ENCODE measurements at places on chromosomes 2 and 18. TPM values are rescaled to one million over a fixed set of nuclear protein-coding genes. Genes with fewer than 3 reads are reported as not detected.

DNA sequence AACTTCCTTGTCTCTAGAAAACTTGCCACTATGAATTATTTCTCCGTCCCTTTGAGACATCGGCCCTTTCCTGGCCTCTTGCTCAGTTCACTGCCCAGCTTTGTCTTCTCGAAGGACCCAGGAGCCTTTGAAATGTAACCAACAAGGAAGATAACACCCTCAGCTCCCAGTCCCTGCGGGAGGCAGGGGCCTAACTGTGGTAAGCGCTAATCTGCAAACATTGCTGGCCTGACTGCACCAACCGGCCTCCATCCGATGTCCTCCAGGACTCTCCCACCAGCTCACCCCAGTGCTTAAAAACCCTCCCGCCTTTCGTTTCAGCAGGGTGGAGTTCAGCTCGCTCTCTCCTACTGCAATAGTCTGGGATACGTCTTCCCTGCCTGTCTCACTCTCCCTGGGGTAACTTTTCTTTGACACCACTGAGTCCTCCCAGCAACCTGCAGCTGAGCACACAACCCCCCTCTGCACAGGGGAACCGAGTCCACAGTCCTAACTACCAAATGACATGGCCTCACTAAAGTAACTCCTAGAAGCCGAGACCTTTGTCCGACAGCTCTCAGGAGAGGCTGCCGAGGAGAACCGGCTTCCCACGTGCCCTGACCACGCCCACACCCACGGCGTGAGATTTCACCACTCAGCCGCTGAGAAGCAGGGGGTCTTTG lies 76.1 kb downstream of the MBP start:
- DNase-seq: no peak

DNA sequence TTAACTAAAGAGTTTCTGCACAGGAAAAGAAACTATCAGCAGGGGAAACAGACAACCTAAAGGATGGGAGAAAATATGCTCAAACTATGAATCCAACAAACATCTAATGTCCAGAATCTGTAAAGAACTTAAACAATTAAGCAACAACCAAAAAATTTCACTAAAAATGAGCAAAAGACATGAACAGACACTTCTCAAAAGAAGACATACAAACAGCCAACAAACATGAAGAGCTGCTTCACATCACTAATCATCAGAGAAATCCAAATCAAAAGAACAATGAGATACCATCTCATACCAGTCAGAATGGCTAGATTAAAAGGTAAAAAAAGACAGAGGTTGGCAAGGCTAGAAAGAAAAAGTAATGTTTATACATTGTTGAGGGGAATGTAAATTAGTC lies 8.8 kb upstream of the GULP1 start:
- no peak for DNase-seq

GRCh38 chr2:201966691-201967438 lies 66.8 kb upstream of the FZD7 start:
- no peak for DNase-seq

DNA sequence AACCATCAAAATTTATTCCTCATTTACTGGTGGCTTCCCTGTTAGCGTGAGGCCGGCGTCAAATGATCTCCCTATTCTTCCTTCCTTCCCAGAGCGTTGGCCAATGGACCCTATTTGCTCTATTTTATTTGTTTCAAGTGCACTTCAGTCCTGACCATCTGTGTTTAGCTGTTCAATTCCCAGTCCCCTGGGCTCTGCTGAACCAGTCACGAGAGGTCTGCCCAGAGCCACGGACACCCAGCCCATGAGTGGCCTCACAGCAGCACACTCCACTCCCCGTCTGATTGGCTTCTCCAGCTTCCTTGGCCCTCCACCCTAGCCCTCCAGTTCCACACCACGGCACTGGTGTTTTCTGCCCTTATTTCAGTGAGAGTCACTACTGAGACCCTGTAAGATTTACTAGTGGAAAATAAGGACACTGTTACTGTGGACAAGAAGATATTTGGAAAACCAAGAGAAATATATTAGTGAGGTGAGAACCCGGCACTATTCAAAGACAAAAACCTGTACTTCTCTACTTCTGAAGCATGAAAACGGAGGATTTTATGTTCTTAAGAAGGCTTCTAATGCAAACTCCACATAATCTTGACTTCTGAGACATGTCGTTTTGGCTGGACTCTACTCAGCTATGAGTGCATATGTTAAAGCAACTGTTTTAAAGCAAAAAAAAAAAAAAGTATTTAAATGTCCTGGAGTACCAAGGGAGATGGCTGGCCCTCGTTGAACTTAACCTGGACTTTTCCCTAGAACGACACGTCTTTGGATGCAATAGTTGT lies 86.6 kb downstream of the COL6A3 start:
- no peak for DNase-seq

The HNMT gene
- polyA plus RNA-seq: 33.4 TPM

- DNase-seq: no peak
Observed at GRCh38 chr2:86675511-86676015, 44.5 kb upstream of the RMND5A start.

DNA sequence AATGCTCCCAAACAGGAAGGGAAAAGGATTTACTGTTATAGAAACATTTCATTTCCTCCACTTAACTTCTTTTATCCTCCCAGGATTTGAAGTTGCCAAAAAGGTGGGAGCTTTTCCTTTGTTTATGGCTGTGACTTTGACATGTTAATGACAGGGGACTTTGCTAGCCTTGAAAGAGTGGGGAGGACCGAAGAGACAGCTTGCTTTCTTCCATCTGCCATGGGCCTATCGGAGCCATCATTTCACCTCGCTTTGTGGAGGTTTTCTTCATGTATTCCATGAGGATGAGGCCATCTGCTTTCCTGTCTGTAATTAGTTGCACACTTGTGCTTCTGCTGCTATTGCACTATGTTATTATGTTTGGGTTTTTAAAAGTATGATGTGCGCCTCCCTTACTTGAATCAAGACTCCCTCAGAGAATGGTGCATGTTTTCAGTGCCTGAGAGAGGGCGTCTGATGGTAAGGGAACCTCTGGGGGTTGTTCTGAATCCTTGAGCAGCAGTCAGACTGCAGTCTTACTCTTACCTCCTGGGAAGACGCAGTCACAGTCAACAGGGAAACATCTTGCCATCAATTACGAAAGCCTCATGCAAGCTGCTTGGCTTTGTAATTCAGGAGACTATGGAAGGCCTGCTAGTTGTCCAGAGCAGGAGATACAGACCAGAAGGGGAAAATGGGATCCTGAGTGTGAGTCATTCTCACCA lies 173.3 kb upstream of the MGAT5 start:
- DNase-seq: peak; percentile 46

- DNase-seq: no peak
Observed at GRCh38 chr2:42979416-42979869, 187.1 kb upstream of the HAAO start.

The DNAH6 gene
- polyA plus RNA-seq: 0.14 TPM

The KIAA2012 gene
- 0.64 TPM for polyA plus RNA-seq

DNA sequence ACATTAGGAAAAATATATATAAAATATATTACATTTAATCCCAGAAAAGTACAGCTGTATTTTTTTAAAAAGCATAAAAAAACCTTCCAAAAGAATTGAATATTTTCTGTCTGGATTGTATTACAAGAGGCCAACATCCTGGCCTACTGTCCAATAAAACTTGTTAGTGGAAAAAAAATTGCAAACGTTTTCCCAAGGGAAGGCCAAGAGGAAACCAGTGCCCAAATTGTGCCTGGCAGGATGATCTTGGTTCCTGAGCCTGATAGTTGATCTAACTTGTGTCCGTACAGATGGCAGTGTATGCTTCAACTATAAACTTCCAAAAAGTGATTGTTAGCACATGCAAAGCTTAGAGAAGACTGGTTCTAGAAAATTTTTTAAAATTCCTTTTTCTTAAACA lies 90.6 kb upstream of the LPIN2 start:
- DNase-seq: no peak

The KATNAL2 gene
- polyA plus RNA-seq: 6.5 TPM

The TMSB10 gene
- not detected for polyA plus RNA-seq

DNA sequence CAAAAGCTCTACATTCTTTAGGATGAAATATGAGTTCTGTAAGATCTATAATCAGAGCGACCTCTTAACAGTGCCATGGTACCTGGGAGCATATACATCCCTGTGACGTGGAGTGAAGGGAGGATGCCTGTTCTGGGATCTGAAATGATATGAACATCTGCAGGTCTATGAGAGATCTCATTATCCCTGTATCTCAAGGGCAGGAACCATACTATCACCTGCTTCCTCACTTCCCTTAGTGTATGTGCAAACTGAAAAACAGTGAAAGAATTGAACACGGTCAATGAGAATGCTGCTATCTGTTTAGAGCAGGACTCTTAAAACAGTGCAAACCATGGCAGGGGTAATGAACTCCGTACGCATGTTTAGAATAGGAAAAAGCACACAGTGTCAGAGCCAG lies 364.0 kb downstream of the LPIN1 start:
- DNase-seq: no peak

All from muscle of arm (tissue), 14 donors.